ENCODE measurements at places on chromosomes 13 and 19. TPM values are rescaled to one million over a fixed set of nuclear protein-coding genes. Genes with fewer than 3 reads are reported as not detected.

DNA sequence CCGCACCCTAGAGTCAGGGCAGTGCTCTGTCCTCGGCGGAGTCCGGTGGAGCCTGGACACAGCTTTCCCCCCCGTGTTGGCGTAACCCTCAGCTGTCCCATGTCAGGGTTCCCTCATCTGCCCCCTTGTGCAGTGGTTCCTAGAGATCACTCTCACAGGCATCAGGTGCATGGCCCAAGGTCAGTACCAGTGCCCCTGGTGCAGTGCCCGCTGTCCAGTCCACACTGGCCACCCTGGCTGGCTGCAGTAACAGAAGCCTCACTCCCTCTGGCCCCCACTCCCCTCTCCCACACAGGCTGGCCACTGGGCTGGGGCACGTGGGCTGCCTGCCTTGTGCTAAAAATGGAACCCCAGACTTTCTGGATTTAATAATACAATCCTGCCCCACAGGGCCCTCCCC is 49.6 kb upstream of the C1QTNF9B start:
- H3K36me3 ChIP-seq = no peaks in the 10 kb centered on the region
- H3K27me3 ChIP-seq = no peaks in the 10 kb centered on the region
- no peak overlapping the region for H3K27ac ChIP-seq

The LILRB2 gene
- total RNA-seq = 0.47 TPM

The ATP4A gene
- not detected for total RNA-seq

The EDDM13 gene
- total RNA-seq = not detected

The DCLK1 gene
- total RNA-seq = not detected

DNA sequence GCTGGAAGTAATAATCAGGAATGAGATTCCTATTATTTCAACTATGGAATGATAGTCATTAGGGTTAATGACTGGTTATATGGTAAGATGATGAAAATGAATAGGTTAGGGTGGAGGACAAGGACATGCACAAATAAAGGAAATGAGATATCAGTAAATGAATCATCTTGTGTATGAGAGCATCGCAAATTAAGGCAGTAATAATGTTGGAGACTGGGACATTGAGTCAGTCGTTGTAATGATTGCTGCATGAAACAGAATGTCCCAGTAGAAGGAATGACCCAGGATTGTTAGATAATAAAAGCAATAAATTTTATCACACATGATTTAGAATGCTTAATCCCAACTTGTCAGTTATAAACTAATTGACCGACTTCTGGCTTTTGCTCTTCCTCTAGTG is 1733.7 kb upstream of the PCDH20 start:
- no peaks in the 10 kb centered on the region for H3K36me3 ChIP-seq
- no peak overlapping the region for H3K4me3 ChIP-seq
- no peaks in the 10 kb centered on the region for H3K4me1 ChIP-seq
- no peak overlapping the region for H3K27ac ChIP-seq

- no peak for DNase-seq
- no peaks in the 10 kb centered on the region for H3K36me3 ChIP-seq
- no peaks in the 10 kb centered on the region for H3K4me1 ChIP-seq
- no peak overlapping the region for H3K27ac ChIP-seq
- H3K27me3 ChIP-seq = peaks cover 3% of the 10 kb centered on the region
These were observed 1500.9 kb upstream of the SLC10A2 start for GRCh38 chr13:104567114-104567513.

The ZNF549 gene
- total RNA-seq = 24.7 TPM

DNA sequence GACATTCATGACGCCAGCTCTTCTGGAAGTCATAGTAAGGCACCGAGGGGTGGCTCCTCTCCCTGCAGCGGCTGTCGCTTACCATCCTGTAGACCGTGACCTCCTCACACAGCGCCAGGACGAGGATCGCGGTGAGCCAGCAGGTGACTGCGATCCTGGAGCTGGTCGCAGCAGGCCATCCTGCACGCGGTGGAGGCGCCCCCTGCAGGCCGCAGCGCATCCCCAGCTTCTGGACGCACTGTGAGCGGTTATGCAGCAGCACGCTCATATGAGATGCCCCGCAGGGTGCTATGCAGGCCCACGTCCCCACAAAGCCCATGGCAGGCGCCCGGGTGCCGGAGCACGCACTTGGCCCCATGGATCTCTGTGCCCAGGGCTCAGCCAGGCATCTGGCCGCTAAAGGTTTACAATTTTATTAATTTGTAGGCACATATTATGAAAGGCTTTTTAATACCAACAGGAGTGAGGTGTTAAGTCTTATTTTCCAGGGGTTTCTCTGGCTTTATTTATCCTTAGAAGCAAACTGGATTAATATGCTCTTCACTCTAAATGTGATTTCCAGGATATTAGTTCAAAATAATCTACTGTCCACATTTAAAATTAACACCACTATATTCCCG is 35.6 kb upstream of the PSPC1 start:
- no peaks in the 10 kb centered on the region for H3K27me3 ChIP-seq
- DNase-seq = no peak
- peaks cover 4% of the 10 kb centered on the region for H3K36me3 ChIP-seq
- H3K27ac ChIP-seq = no peak overlapping the region
- no peak overlapping the region for H3K4me3 ChIP-seq
- H3K4me1 ChIP-seq = no peaks in the 10 kb centered on the region

- peaks cover 10% of the 10 kb centered on the region for H3K27me3 ChIP-seq
- DNase-seq = no peak
- H3K27ac ChIP-seq = no peak overlapping the region
- no peaks in the 10 kb centered on the region for H3K36me3 ChIP-seq
- no peak overlapping the region for H3K4me3 ChIP-seq
- H3K4me1 ChIP-seq = no peaks in the 10 kb centered on the region
These were observed 15.1 kb upstream of the DPP9 start for GRCh38 chr19:4738734-4739133.

DNA sequence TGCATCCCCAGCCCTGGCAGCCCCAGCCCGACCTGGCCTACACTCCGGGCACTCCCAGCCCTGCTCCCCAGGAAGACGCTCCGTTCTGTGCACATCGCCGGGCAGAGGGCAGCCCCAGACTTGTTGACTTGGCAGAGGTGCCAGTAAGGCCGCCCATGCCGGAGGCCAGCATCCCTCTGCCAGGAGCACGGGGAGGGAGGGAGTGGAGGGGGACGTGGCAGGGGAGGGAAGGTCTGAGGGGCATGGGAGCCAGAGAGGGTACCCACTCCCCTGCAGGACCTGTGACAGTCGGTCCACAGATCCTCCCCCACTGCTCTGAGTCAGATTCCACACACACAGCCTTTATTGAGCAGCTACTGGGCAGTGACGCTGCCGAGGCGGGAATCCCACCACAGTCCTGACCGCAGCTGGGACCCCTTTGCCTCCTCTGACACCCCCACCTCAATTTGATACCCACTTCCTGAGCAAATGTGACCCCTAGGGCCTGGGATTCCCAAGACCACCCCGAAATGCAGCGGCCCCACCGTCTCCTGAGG is 1.9 kb upstream of the NKPD1 start:
- DNase-seq = no peak
- no peak overlapping the region for H3K27ac ChIP-seq
- no peaks in the 10 kb centered on the region for H3K27me3 ChIP-seq
- no peak overlapping the region for H3K4me3 ChIP-seq

- H3K27me3 ChIP-seq = no peaks in the 10 kb centered on the region
- H3K36me3 ChIP-seq = peaks cover 9% of the 10 kb centered on the region
- peaks cover 23% of the 10 kb centered on the region for H3K4me1 ChIP-seq
- H3K27ac ChIP-seq = peak overlapping the region; percentile 95
- DNase-seq = no peak
- peak overlapping the region; percentile 94 for H3K4me3 ChIP-seq
These were observed 47.6 kb downstream of the TGDS start for GRCh38 chr13:94548382-94548781.

The LYPD3 gene
- 6.1 TPM for total RNA-seq

The ERICH4 gene
- total RNA-seq = not detected

DNA sequence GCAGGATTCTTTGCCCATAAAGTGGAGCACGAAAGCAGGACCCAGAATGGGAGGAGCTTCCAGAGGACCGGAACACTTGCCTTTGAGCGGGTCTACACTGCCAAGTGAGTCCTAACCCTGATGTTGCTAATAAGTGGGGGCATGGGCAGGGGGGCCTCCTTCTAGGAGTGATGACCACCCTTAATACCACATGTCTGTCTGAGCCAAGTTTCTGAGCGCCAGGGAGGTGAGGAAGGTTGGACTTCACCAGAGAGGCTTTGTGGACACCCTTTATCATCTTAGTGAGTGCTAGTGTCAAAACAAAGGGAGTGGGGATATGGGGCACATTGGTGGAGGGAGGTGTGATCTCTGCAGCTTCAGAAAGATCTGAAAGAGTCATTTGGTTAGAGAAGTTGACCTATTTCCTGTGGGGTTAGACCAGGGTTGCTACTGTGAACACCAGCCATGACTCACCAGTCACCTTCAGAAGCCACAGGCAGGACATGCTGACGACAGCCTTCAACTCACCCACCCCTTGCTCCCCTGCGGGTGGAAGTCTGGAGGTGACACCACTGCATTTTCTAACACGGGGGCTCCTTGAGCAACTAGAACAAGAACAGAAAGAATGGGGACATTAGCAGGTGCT is 8.8 kb downstream of the ALOX5AP start:
- peak overlapping the region; percentile 1 for H3K4me3 ChIP-seq
- H3K27me3 ChIP-seq = peaks cover 4% of the 10 kb centered on the region
- peak overlapping the region; percentile 87 for H3K27ac ChIP-seq
- peak; percentile 77 for DNase-seq
- no peaks in the 10 kb centered on the region for H3K36me3 ChIP-seq

GRCh38 chr13:100428986-100429385 is 159.6 kb downstream of the GGACT start:
- peaks cover 17% of the 10 kb centered on the region for H3K36me3 ChIP-seq
- H3K4me3 ChIP-seq = no peak overlapping the region
- no peak for DNase-seq
- no peaks in the 10 kb centered on the region for H3K4me1 ChIP-seq

GRCh38 chr13:74132776-74133656 is 1.2 kb downstream of the KLF12 start:
- H3K4me3 ChIP-seq = peak overlapping the region; percentile 95
- no peaks in the 10 kb centered on the region for H3K36me3 ChIP-seq
- DNase-seq = peak; percentile 65
- peaks cover 49% of the 10 kb centered on the region for H3K4me1 ChIP-seq

DNA sequence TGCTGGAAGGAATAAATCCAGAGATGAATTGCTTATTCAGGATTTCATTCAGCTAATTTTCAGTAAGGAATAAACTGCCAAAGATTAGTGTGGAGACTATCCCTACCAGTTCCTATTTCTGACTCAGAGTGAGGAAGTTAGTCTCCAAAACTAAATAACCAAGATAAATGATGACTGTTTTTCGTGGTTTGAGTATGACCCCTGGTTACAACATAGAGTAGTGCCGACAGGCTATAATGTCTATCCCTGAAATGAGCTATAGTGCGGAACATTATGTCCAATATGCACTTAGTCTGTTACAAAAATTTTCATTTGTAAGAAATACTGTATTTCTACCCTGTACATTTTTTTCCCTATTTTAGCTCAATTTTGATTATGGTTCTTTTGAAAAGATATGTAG is 51.4 kb downstream of the NBEA start:
- no peaks in the 10 kb centered on the region for H3K4me1 ChIP-seq
- no peak overlapping the region for H3K4me3 ChIP-seq
- H3K27me3 ChIP-seq = no peaks in the 10 kb centered on the region
- H3K27ac ChIP-seq = no peak overlapping the region
- DNase-seq = no peak
- H3K36me3 ChIP-seq = peaks cover 22% of the 10 kb centered on the region

The SERTM1 gene
- not detected for total RNA-seq

- H3K36me3 ChIP-seq = no peaks in the 10 kb centered on the region
- H3K27ac ChIP-seq = no peak overlapping the region
- peaks cover 6% of the 10 kb centered on the region for H3K27me3 ChIP-seq
- H3K4me1 ChIP-seq = no peaks in the 10 kb centered on the region
- no peak for DNase-seq
These were observed 459.2 kb downstream of the FGF14 start for GRCh38 chr13:101942535-101943157.

DNA sequence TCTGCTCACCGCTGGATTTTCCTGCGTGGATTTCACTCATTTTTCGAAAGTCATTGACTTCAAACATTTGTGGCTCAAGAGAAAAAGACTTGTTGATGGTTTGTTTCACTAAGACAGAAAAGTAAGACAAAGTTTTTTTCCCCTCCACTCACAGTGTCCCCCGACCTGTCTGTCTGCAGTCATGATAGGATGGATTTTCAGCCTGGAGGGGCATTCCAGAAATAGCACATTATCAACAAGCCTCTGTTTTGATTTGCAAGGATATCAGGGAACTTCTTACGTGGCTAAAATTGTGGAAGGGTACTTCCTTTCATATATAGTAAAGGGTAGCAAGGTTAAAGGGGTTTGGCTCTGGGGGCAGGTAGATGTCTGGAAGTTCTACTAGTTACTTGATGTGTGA is 11.8 kb downstream of the SOX21 start:
- H3K27ac ChIP-seq = no peak overlapping the region
- H3K4me1 ChIP-seq = no peaks in the 10 kb centered on the region
- H3K36me3 ChIP-seq = peaks cover 2% of the 10 kb centered on the region
- peaks cover 53% of the 10 kb centered on the region for H3K27me3 ChIP-seq
- H3K4me3 ChIP-seq = no peak overlapping the region

DNA sequence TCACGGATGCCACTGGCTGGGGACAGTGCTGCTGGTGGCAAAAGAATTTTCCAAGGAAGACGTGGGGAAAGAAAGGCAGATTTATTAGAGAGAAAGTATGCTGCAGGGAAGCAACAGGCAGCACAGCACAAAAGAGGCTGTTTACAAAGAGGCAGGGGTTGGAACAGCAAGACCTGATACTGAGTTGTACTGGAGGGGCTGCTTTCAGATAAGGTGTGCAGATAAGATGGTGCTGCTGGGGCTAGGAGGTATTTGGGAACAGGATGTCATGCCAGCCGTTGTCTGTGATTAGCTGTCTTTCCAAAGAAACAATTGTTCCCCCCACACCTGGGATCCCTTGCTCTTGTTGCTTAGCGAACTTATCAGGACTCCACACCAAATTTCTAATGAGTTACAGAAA is 2023.3 kb upstream of the PCDH20 start:
- no peaks in the 10 kb centered on the region for H3K27me3 ChIP-seq
- no peaks in the 10 kb centered on the region for H3K4me1 ChIP-seq
- H3K27ac ChIP-seq = no peak overlapping the region

DNA sequence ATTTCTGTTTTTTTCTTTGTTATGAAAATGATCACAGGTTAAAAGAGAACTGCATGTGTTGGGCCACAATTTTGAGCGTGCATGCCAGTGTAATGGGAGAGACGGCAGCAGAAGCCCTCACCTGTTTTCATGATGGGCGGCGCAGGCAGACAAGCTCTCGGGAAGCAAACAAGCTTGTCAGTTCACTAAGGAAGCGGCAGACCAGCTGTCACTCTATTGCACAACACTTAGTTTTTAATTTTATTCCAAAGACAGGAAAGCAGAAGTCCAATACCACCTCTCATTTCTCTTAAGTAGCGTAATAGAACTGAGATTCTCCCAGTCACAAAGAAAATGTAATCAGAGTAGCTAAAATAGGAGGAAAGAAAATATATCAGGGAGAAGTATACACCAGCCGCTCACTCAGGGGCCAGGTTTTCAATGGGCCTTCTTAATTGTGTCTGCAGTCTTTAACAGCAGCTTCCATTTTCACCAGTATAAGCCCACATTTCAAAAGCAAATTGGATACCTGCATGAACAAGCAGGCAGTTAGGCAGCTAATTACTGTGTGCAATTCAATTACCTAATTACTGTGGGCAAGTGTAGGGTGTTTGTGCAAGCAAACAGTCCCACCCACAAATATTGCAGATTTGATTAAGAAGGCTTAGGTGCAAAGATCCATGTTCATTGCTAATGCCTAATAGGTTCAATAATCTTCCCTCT is 711.4 kb downstream of the DIAPH3 start:
- H3K4me1 ChIP-seq = no peaks in the 10 kb centered on the region
- H3K27ac ChIP-seq = no peak overlapping the region
- DNase-seq = no peak
- H3K27me3 ChIP-seq = peaks cover 4% of the 10 kb centered on the region
- H3K4me3 ChIP-seq = no peak overlapping the region

The CYP2S1 gene
- total RNA-seq = not detected

GRCh38 chr19:38559428-38560401 is 58.0 kb downstream of the MAP4K1 start:
- peaks cover 43% of the 10 kb centered on the region for H3K27me3 ChIP-seq
- H3K4me1 ChIP-seq = peaks cover 8% of the 10 kb centered on the region
- no peaks in the 10 kb centered on the region for H3K36me3 ChIP-seq
- H3K27ac ChIP-seq = no peak overlapping the region

Data from naive thymus-derived CD8-positive, alpha-beta T cell (primary cell).